ENCODE measurements at places on chromosomes 12 and 14.

- DNase-seq: no peak
These were observed 80.0 kb downstream of the ZFP36L1 start for GRCh38 chr14:68712703-68713370.

DNA sequence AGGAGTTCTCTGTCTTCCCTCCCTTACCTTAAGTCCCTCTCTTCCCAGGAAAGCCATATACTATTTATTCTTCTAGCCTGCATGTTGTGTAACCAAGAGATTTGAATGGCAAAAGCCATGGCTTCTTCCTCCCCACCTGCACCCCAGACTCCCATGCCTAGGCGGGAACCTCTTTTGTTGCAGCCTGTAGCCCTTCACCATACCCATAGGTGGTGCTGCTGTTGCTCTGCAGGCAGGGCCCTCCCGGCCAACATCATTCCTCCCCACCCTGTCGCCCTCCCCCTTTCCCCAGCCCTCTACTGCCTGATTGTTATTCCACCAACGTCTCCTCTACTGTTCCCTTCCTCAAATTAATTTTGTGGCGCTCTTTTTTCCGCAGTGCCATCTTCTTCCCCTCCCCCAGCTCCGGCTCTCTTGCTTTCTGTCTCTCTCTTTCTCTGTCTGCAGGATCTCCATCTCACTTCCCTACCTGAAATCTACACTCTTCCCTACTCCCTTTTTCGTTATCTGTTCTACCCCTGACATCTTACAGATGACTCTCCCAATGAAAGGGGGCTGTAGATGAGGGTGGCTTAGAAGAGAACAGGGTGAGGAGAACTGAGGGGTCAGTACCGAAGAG is 13.8 kb downstream of the NGDN start:
- DNase-seq: no peak

DNA sequence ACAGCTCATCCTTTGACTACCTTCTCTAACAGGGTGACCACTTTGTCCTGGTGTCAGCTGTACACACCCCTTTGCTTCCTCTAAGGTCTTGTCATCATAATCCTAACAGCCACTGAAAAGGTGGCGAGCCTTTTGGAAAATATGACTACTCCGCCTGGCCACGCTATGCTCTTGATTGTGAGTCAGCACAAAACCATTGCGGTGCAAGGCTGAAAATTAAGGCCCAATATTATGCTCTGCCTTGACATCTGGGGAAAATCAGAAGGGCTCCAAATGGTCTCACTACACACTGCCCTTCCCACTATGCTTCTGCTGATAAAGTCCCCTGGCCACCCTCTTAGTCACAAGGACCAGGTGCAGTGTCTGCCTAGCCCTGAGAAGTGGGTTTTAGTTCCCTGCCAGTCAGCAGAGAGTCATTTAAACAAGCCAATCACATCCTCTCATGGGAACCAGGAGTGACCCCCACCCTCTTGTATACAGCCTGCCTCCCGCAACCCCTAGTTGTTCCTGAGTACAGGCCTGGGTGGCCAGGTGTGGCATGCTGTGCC is 34.3 kb downstream of the FGD6 start:
- DNase-seq: no peak

GRCh38 chr14:91142214-91142668 is 28.4 kb downstream of the DGLUCY start:
- peak; percentile 11 for DNase-seq

DNA sequence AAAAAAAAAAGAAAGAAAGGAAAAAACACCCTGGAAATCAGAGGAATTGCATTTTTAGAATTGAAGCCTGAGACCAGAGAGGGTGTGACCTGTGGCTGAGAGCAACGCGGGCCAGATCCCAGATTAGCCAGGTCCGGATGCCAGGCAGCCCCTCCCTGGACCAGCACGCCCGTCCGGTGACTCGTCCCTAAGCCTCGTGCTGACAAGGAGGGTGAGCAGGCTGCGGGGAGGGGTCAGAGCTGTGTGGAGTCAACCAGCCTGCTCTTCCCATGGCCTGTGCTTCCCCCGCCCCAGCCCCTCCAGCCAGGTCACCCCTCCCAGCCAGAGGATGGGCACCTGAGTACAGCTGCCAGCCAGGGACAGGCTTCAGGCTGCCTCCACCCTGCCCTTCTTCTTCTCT is 4.2 kb upstream of the KLC1 start:
- DNase-seq: peak; percentile 6

All from CD4-positive, alpha-beta T cell treated with Interleukin-4 for 4 hours (primary cell).